ENCODE measurements at places on chromosomes 1 and 21. TPM values are rescaled to one million over a fixed set of nuclear protein-coding genes. Genes with fewer than 3 reads are reported as not detected.

DNA sequence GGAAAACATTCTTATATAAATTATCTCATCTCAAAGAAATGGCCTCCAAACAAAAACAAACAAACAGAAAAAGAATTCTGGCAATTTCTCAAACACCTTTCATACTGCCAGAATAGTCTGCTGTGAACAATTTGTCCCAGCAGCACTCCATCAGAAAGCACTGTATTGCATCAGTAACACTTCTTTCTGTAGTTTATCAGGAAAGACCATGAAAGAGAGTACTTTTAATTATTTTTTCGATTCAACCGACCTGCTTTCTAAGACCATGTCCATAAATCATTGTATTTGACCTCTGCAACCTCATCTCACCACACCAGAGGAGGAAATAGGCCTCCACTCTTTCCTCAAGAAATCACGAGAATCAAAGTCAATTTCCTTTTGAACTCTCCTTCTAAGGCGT lies 1579.9 kb downstream of the MRPL39 start:
- H3K4me1 ChIP-seq, result no peaks in the 10 kb centered on the region
- no peak overlapping the region for H3K4me3 ChIP-seq
- H3K36me3 ChIP-seq, result no peaks in the 10 kb centered on the region
- DNase-seq, result no peak

- H3K4me3 ChIP-seq, result no peak overlapping the region
- no peaks in the 10 kb centered on the region for H3K36me3 ChIP-seq
- no peaks in the 10 kb centered on the region for H3K4me1 ChIP-seq
These were observed 73.8 kb downstream of the CDC42BPA start for GRCh38 chr1:227244339-227245118.

GRCh38 chr1:66984491-66984890 lies 59.7 kb downstream of the MIER1 start:
- no peak for DNase-seq
- H3K36me3 ChIP-seq, result peaks cover 63% of the 10 kb centered on the region
- no peak overlapping the region for H3K27ac ChIP-seq

DNA sequence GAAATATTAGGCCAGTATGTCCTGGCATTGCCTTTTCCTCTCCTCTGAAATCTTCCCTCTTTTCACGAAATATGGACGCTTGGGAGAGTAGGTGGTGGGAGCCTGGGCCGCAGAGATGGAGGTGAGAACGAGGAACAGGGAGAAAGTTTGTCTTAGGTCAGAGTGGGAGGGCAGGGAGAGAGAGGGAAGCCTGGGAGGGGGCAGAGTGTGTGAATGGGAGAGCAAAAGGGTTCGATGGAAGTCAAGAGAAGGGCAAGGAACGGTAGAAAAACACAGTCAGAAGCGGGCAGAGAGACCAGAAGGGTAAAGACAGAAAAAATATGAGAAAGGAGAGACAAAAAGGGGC lies 1.2 kb downstream of the TRABD2B start:
- H3K27ac ChIP-seq, result peak overlapping the region; percentile 79
- peaks cover 38% of the 10 kb centered on the region for H3K4me1 ChIP-seq
- no peak for DNase-seq
- no peaks in the 10 kb centered on the region for H3K36me3 ChIP-seq
- peaks cover 25% of the 10 kb centered on the region for H3K27me3 ChIP-seq

Gene LRRC53
- not detected for total RNA-seq

Gene MAP10
- 0.73 TPM for total RNA-seq

- no peaks in the 10 kb centered on the region for H3K36me3 ChIP-seq
- H3K4me1 ChIP-seq, result peaks cover 3% of the 10 kb centered on the region
- no peaks in the 10 kb centered on the region for H3K27me3 ChIP-seq
- H3K4me3 ChIP-seq, result no peak overlapping the region
These were observed 30.3 kb downstream of the SMYD3 start for GRCh38 chr1:246476771-246477170.

Gene ATP6V1G3
- total RNA-seq, result not detected

DNA sequence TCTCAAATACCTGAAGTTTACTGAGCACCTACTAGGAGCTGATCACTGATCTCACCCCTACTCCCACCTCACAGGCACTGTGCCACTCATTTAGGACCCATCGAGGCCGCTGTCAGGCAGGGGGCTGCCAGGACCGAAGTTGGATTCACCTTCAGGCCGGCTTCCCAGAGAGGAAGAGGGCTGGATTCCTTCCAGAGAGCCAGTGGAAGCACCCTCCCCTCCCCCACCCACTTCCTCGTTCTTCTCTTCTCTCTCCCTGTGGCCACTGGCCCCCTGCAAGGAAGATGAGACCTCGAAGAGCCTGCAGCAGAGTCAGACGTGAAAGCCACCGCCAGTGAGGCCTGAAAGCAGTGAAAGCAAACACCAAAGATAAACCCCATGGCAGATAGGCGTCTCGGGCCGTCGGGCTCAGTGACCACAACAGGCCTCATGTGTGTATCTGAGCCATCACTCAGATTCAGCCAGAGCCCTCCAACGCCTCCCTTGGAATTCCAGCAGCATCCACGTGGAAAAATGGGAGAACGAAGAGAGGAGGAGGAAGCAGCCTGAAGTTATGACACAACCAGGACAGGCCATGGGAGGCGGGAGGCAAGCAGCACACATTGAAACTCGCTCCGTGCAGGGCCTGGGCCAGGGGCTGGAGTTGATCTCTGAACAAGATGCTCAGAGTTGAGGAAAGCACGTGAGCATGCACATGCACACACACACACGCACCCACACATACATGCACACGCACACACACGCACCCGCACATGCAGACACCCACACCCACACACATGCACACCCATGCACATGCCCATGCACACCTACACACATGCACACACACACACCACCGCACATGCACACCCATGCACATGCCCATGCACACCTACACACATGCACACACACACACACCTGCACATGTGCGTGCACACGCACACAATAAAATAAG lies 6.2 kb upstream of the AGTRAP start:
- no peaks in the 10 kb centered on the region for H3K36me3 ChIP-seq
- H3K27me3 ChIP-seq, result no peaks in the 10 kb centered on the region
- no peak for DNase-seq

Gene PGD
- total RNA-seq, result 77.5 TPM

GRCh38 chr1:98323906-98324358 lies 337.6 kb upstream of the SNX7 start:
- no peak for DNase-seq
- H3K4me1 ChIP-seq, result peaks cover 46% of the 10 kb centered on the region
- H3K27ac ChIP-seq, result peak overlapping the region; percentile 80
- no peak overlapping the region for H3K4me3 ChIP-seq
- no peaks in the 10 kb centered on the region for H3K36me3 ChIP-seq

- H3K27me3 ChIP-seq, result no peaks in the 10 kb centered on the region
- H3K4me3 ChIP-seq, result no peak overlapping the region
- peak; percentile 19 for DNase-seq
These were observed 5.8 kb upstream of the EPS8L3 start for GRCh38 chr1:109769330-109770078.

Gene KRTAP7-1
- not detected for total RNA-seq

DNA sequence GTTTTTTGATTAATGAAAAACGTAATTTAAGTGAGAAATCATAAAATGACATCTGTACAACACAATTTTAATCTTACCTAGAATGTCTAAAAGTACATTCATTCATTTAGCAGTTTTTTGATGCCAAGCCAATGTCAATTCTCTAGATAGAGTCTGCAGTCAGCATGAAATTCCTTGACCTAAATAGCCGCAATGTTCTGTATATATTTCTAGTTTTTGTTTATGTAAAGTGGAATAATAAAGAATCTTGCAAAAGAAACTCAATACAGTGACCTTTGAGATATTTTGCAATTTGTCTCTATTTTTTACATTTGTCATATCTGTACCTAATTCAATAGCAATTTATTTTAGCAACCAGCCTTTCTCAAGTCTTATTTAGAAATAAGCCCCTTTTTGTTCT lies 176.0 kb downstream of the ATP6V1G3 start:
- H3K27ac ChIP-seq, result no peak overlapping the region
- no peaks in the 10 kb centered on the region for H3K27me3 ChIP-seq
- H3K36me3 ChIP-seq, result no peaks in the 10 kb centered on the region
- no peak overlapping the region for H3K4me3 ChIP-seq

GRCh38 chr1:51605961-51606723 lies 10.8 kb upstream of the OSBPL9 start:
- DNase-seq, result no peak
- H3K4me3 ChIP-seq, result no peak overlapping the region
- H3K27ac ChIP-seq, result no peak overlapping the region
- no peaks in the 10 kb centered on the region for H3K4me1 ChIP-seq
- H3K27me3 ChIP-seq, result no peaks in the 10 kb centered on the region

Gene ADAMTS1
- 29.2 TPM for total RNA-seq

DNA sequence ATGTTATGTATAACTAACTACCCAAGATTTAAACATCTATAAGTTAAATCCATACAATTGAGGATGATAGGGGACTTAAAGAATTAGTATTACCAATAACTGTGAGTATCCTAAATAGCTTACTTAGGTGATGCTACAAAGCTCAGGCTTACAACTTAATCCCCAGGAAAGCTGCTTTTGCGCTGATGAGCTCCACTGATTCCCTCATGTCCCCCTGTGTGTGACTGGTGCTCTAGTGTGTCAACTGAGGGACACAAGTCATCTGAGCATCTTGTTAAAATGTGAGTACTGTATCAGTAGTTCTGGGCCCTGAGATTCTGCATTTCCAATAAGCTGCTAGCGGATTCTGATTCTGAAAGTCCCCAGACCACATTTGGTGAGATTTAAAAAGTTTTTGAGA lies 1458.8 kb downstream of the MRPL39 start:
- no peak overlapping the region for H3K4me3 ChIP-seq
- H3K4me1 ChIP-seq, result no peaks in the 10 kb centered on the region
- no peaks in the 10 kb centered on the region for H3K36me3 ChIP-seq
- no peaks in the 10 kb centered on the region for H3K27me3 ChIP-seq

Gene FLG2
- 1,520 TPM for total RNA-seq

DNA sequence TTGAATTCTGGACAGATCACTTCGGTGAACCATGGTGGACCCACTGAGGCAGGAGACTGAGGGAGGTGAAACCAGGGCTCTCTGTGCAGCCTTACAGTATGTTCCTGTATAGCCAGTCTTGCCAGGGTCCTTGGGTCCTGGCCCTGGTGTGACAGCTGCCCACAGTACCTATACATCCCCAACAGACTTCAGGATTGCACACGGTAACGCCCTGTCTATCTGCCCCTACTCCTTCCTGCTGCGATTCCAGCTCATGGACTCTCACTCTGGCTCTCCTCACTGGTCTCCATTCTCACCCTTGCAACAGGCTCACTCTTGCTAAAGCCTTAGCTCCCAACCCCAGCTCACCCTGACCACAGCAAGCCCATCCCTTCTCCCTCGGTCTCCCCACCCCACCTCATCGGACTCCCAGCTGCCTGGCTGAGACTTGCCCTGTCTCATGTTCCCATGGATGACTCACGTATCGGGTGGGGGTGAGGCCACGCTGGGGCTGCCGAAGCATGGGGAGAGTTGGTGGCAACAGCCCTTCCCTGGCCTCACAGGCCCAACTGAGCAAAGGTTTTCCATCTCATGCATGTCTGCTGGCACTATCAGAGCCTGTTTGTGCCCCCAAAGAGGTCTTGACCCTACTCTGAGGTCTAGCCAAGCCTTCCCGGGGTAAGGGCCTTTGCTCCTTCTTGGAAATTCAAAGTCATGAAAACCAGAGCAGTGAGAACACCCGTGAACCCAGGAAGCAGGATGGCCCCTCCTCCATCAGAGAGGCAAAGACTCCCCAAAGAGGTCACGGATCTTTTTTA lies 7.1 kb downstream of the PHLDA3 start:
- H3K36me3 ChIP-seq, result peaks cover 20% of the 10 kb centered on the region
- peak overlapping the region; percentile 92 for H3K27ac ChIP-seq
- H3K4me1 ChIP-seq, result peaks cover 72% of the 10 kb centered on the region
- peak; percentile 92 for DNase-seq

DNA sequence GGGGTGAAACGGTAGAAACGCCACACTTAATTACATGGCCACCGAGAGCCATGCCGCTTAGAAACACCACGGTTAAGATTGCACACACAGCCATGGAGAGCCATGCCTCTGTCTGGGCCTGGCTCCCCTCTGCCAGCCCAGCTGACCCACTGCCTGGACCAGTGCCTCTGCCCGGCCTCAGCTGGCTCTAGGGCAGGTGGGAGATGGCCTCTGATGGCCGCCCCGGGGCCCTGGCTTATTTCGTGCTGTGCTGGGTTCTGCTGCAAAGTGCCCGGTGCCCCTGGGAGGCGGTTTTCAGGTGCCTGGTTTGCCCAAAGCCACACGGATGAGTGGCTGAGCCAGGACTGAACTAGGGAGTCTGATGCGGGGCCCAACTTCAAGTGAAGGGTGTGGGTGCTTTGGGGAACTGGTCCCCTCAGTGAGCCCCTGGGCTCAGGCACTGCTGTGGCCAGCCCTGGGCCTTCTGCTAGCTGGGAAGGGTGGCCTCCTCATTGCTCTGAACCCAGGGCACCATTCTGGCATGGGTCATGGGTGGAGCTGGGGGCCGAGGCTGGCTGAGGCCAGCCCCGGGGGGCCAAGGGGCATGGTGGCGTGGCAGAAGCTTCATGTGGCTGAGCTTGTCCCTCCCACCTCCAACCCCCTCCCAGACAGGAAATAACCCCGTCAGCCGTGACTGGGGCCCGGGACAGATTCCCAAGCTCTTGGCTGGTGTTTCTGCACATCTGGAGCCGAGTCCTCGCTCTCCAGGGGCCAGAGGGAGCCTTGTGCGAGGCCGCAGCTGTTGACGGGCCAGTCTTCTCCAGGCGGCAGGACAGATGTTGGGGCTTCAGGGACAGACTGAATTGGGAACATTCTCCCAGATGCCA lies 1.9 kb upstream of the GPR153 start:
- no peak overlapping the region for H3K27ac ChIP-seq
- no peak for DNase-seq
- H3K36me3 ChIP-seq, result no peaks in the 10 kb centered on the region
- H3K4me3 ChIP-seq, result no peak overlapping the region

Gene MROH7
- total RNA-seq, result 5.7 TPM

GRCh38 chr1:43439781-43440180 lies 13.9 kb downstream of the HYI start:
- no peak for DNase-seq
- no peak overlapping the region for H3K27ac ChIP-seq
- peaks cover 84% of the 10 kb centered on the region for H3K36me3 ChIP-seq

DNA sequence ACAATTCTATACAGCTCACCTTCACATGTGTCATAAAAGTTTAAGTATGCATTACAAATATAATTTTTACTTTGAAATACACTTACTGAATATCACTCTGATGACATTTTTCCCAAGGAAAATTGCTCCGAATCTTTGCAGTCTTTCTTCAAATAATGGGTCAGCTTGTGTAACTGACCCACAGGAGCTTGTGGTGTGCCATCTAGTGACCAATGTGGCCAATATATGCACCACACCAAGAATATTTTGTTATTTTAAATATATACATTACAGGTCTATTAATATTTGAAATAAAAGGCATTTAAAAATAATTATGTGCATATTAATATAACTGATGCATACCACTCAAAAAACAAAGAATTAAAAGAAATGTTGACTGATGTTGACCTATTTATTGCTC lies 271.4 kb downstream of the TBX15 start:
- H3K4me3 ChIP-seq, result no peak overlapping the region
- no peaks in the 10 kb centered on the region for H3K27me3 ChIP-seq
- H3K36me3 ChIP-seq, result no peaks in the 10 kb centered on the region
- DNase-seq, result no peak
- H3K27ac ChIP-seq, result no peak overlapping the region
